ENCODE measurements at places on chromosomes 11 and 22.

- peak; percentile 40 for DNase-seq
Measured at GRCh38 chr11:44066732-44067141, 667 bp downstream of the ACCS start.

DNA sequence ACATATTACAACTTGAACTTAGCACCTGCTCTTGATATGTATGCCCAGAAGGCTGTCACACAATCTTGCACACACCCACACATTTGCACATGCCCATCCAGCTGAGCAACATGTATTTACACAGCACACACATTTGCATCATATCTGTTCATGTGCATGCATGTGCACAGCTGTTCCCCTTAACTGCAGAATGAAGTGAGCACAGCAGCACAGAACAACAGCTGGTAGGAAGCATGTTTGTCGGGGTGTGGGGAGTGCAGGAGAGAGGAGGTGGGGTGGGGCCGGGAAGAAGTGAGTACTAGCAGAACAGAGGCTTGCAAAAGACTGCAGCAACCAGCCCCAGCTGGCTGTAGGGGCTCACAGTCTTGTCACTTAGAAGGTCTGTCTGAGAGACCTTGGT is 296.5 kb downstream of the KIRREL3 start:
- DNase-seq: no peak

- no peak for DNase-seq
Measured at GRCh38 chr22:33443683-33444082, 385.5 kb upstream of the SYN3 start.

DNA sequence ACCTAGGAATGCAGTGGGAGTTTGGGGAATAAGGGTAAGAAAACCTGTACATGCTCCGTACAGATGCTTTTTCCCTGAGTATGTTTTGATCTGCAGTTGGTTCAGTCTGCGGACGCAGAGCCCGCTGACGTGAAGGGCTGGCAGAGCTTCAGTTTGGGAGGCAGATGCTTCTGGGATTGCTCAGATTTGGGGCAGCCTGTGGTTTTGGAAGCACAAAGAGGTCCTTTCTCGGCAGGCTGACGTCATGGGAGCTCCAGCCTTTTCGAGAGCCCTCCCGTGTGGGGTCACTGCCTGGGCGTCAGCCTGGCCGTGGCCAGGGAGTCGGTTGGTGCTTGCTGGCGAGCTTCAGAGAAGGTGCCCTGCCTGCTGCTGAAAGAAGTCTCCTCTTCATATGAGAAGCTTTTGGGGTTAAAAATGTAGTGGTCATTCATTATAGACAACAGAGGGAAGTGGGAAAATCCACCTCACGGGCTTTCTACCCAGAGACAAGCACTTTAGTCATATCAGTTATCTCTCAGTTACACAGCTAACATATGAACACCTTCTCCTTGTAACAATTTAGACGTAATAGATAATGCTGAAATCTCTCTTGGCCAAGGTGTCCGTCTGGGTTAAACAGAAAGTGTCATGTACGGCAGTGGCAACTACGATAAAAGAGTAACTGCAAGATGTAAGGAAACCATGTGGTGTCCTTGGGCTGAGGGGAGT is 26.8 kb downstream of the TPCN2 start:
- DNase-seq: peak; percentile 34

DNA sequence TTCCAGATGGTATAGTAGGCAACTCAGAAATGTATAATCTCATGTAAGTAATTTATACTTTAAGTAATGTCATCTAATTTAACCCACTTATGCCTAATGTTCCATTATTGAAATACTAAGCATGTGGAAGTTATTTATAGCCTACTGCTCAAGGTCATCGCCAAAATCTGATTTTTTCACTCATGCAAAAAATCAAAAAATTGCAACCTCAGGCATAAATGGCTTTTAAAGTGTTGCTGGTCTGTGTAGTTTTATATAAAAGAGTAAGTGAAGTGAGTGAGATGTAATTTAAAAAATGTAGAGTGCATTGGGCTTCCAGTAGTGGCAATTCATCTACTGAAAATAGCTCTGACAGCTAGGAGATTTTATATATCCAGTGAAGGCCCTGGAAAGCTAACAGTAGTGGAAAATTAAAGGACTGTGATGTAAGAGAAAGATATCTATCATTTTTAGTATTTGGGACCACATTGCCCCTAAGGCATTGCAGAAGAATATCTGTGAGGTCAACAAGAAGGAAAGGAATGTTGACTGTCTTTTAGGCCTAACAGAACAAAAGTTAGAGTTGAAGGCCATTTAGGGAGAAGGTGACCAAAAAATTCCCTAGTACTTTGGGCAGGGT is 624.5 kb upstream of the CHORDC1 start:
- DNase-seq: no peak

DNA sequence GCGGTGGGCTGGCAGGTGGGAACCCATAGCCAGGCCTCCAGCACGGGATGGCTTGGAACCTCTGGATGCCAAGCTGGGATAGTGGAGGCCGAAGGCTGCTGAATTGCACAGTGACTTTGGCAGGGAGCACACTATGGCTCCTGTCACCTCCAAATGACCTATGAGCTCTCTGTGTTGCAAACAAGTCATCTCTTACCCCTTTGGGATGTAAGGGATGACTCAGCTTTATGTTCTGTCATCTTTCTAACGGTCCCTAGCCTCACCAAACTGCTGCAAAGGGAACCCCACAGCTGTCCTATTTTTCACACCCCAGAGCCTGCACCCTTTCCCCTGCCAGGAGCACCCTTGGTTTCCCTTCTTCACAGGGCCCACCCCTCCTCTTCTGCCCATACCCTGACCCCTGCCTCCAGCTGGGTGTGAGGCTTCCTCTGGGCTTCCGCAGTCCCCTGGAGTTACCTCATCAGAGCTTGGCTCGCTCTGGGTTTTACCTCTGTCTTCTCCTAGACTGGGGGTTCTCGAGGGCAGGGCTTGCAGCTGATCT is 2.7 kb upstream of the SCUBE1 start:
- DNase-seq: no peak

DNA sequence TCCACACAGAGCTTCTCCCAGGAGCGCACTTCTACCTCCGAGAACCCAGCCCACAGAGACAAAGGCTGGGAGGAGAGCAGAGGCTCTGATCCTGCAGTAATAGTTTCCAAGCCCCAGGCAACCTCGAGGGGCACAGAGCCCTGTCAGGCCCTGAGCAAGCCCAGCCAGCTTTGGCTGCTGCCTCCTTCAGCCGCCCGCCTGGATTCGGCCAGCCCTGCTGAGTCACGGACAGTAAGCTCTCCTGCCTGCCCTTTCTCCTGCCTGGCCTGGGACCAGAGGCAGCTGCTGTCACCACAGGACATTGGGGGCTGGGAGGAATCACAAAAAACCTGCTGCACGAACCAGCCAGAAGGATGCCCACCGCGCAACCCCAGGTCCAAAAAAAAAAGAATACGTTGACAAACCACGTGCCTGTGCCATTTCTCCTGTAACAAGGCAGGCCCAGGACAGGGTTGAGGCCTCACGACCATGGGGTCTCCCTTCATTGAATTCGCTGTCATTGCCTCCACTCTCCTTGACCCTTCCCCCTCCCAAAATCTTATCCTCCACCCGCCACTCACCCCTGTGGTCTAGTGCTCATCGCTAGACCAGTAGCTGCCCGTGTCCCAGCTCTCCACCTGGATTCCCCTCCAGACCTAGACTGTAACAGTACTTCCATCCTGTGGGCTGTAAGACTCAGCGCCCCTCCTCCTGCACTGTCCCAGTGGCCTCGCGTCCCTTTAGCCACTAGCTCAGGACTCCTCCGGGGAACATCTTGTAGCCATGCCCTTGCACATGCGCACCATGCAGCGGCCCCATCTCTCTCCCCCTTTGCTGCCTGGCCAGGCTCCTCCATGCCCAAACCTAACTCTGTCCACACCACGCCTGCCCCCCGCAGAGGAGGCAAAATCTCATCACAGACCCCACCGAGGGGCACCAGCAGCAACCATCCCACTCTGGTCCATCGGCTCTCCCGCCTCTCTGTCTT is 7.4 kb upstream of the SLC22A12 start:
- DNase-seq: no peak

- no peak for DNase-seq
Measured at GRCh38 chr11:123740787-123741158, 687 bp downstream of the ZNF202 start.

DNA sequence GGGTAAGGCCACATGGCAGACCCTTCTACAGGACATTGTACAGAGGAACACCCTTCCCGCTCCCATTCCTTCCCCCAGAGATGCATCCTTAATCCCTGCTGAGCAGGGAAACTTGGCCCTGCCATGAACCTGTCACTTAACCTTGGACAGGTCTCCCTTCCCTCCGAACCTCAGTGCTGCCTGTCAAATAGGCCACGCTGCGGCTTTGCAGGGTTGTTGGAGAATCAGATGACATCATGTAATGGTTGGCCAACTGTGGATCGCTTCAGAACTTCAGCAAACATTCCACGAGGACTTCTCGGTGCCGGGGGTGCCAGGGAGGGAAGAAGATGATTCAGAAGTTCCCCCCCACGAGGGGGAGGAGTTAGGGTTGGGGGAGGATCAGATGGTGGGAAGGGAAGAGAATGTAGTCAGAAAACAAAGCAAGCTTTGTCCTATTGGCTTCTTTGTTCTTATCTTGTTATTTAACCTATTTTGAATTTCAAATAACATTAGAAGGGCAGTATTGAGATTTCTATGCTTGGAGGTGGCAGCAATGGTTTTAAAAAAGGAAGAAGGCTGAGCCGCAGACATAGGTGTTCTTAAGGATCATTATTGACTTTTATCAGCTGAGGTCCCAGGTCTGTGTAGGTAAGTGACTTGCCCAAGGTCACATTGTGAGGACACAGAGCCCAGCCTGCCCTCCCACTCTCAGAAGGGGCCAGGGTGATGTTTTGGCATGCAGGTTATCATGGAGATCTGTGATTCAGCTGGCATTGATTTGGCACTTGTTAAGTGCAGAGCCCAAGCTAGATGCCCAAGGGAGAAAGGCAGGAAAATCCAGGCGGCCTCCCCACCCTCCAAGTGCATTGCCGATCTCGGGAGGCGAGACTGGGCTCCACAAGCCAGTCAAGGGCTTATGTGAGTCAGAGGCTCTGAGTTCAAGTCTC is 3.1 kb downstream of the CDC42EP1 start:
- DNase-seq: peak; percentile 84

- no peak for DNase-seq
Measured at GRCh38 chr22:20887375-20887774, 28.6 kb downstream of the SNAP29 start.

DNA sequence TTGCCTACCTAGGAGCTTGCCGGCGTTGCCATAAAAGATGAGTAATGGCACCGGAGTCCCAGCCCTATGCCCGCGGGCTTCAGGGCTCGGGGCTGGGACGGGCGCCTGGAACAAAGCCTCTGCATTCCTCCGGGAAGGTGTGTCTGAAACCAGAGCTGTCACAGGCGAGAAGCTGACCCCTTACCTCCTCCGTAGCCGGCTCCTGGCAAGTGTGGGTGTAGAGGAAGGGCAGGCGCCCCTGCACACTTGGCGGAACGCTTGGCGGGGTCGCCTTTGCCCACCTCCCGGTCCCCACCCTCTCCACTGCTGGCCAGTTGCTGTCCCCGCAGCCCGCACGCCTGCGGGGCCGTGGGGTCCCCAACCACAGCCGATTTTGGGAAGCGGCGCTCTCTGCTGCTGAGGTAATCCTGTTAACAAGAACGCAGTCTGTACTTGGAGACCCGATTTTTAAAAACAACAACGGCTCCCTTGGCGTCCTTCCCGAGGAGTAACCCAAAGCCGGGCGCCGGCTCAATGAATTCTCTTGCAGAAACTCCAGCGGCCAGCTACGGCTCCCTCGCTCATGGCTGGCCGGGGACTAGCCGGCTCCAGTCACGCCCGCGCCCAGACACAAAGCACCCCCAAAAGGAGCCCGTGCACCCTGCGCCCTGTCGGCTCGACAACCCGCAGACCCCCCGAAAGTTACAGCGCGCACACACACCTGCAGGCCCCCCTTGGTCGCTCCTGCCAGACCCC is 89.2 kb downstream of the PLEKHA7 start:
- peak; percentile 49 for DNase-seq

GRCh38 chr11:4664786-4665185 is 21.0 kb downstream of the OR51E1 start:
- DNase-seq: no peak

GRCh38 chr11:73267906-73268540 is 4.1 kb upstream of the P2RY6 start:
- no peak for DNase-seq

DNA sequence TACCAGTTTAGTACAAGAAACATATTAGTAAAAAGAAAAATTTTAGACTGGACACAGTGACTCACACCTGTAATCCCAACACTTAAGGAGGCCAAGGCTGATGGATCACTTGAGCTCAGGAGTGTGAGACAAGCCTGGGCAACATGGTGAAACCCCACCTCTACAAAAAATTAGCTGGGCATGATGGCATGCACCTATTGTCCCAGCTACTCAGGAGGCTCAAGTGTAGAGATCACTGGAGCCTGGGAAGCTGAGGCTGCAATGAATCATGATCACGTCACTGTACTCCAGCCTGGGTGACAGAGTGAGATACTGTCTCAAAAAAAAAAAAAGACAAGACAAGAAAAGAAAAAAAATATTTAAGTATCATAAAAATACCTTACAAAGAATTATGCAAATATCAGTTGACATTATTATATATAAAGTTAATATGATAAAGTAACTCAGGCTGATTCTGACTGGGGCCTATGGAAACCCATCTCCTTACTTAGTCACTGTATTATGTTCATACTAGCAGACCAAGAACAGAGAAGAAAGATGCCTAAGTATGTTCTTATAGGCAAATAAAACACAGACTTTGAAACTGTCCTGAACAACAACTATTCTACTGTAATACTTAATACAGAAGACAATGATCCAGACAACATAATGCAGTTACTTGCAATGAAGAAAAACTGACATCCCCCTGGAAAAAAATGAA is 27.3 kb downstream of the FAM168A start:
- peak; percentile 96 for DNase-seq

- DNase-seq: no peak
Measured at GRCh38 chr11:35178873-35179272, 39.9 kb downstream of the CD44 start.

- no peak for DNase-seq
Measured at GRCh38 chr11:26834601-26835000, 112.7 kb upstream of the SLC5A12 start.

DNA sequence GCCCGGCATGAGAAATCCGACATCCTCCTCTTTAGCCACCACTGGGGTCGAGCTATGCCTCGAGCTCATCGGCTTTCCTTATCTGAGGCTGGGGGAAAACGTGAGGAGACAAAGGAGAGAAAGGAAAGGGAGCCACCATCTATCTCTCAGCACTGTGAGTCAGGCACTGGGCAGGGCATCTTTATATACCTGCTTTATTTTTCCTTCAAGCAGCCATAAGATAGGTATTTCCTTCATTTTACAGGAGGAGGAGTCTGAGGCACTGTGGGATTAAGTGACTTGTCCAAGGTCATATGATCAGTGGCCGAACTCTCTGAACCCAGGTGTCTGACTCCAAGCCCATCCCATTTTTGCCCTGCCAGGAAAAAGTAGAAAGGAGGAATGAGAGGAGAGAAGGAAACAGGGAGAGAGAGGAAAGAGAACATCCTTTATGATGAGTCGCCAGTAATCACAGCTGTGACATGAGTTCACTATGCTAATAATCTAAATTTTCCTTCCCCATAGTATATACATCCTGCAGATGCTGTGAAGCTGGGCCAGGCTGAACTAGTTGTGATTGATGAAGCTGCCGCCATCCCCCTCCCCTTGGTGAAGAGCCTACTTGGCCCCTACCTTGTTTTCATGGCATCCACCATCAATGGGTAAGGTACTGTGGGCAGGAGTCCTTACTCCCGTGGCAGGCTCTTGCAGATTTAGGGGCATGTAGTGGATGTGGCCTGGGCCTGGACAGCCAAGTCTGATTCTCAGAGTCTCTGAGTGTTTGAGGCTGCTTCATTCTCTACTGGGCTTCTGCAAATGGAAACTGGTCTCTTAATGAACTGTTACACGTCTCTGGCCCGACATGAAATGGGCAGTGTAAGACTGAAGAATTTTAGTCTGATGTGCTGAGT is 21.8 kb downstream of the NAT10 start:
- DNase-seq: no peak

Data from epithelial cell of prostate (primary cell).